Placental epithelial cell (primary cell): ENCODE measurements at places on chromosomes 5 and 9. TPM values are rescaled to one million over a fixed set of nuclear protein-coding genes. Genes with fewer than 3 reads are reported as not detected.

RLN2 gene
- total RNA-seq: not detected in 2 replicates

GCNT4 gene
- 7.5 and 17.6 TPM in 2 replicates for total RNA-seq

TRIM36 gene
- 0.98 TPM in 1 of 2 replicates, not detected in the other for total RNA-seq

SEMA6A gene
- under 0.01 and 0.39 TPM in 2 replicates for total RNA-seq

CAMK4 gene
- 1.1 and 3.1 TPM in 2 replicates for total RNA-seq

FYB1 gene
- not detected in 2 replicates for total RNA-seq

WDR41 gene
- total RNA-seq: 85.2 and 108 TPM in 2 replicates

MOB3B gene
- total RNA-seq: 7.9 and 27.4 TPM in 2 replicates

FOXI1 gene
- total RNA-seq: not detected in 2 replicates

ADRA1B gene
- total RNA-seq: 8.6 and 13.7 TPM in 2 replicates

RMI1 gene
- 4.8 and 5.9 TPM in 2 replicates for total RNA-seq

FCHSD1 gene
- 43.6 and 62.1 TPM in 2 replicates for total RNA-seq

PCDHA6 gene
- total RNA-seq: 0.22 and 0.39 TPM in 2 replicates

SHISAL2B gene
- total RNA-seq: not detected in 2 replicates

BAAT gene
- total RNA-seq: not detected in 2 replicates

TRPM6 gene
- total RNA-seq: not detected in 2 replicates

OR1L4 gene
- not detected in 2 replicates for total RNA-seq

LECT2 gene
- total RNA-seq: not detected in 2 replicates

IL7R gene
- 0.39 TPM in 1 of 2 replicates, not detected in the other for total RNA-seq

SPINK1 gene
- not detected in 2 replicates for total RNA-seq

RGS7BP gene
- not detected in 2 replicates for total RNA-seq
